ENCODE measurements at places on chromosomes 1 and 21. TPM values are rescaled to one million over a fixed set of nuclear protein-coding genes. Genes with fewer than 3 reads are reported as not detected.
A peak's percentile ranks its signal among the peaks of the same experiment; 100 is the strongest.

The SLFNL1 gene
- 0.52 TPM for total RNA-seq

The TRAF3IP3 gene
- 0.20 TPM for total RNA-seq

The YRDC gene
- total RNA-seq, result 24.1 TPM

The SLC35F3 gene
- 0.80 TPM for total RNA-seq

The CLIC6 gene
- 16.7 TPM for total RNA-seq

The S100A11 gene
- 258 TPM for total RNA-seq

DNA sequence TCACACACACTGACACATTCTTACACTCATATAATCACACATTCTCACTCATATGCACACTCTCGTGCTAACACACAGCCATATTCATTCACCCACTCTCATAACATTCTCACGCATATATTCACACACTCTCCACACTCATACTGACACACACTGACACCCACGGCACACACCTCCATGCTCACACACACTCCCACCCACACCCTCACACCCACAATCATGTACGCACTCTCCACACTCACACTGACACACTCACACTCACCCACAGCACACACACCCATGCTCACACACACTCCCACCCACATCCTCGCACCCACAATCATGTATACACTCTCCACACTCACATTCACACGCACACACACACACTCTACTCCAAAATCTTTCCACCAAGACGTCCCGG lies 38.2 kb downstream of the SYF2 start:
- no peak for DNase-seq
- H3K4me1 ChIP-seq, result peaks cover 25% of the 10 kb centered on the region
- H3K27ac ChIP-seq, result no peak overlapping the region
- no peak overlapping the region for H3K4me3 ChIP-seq
- no peaks in the 10 kb centered on the region for H3K27me3 ChIP-seq

GRCh38 chr1:156464335-156464734 lies 36.2 kb downstream of the MEF2D start:
- no peaks in the 10 kb centered on the region for H3K36me3 ChIP-seq
- H3K27ac ChIP-seq, result no peak overlapping the region
- H3K4me1 ChIP-seq, result peaks cover 4% of the 10 kb centered on the region
- H3K4me3 ChIP-seq, result no peak overlapping the region
- no peaks in the 10 kb centered on the region for H3K27me3 ChIP-seq

- no peaks in the 10 kb centered on the region for H3K4me1 ChIP-seq
- DNase-seq, result peak; percentile 23
- no peak overlapping the region for H3K27ac ChIP-seq
- H3K4me3 ChIP-seq, result no peak overlapping the region
- no peaks in the 10 kb centered on the region for H3K27me3 ChIP-seq
Observed at GRCh38 chr1:244628789-244629188, 24.1 kb upstream of the DESI2 start.

- H3K4me1 ChIP-seq, result peaks cover 16% of the 10 kb centered on the region
- peak overlapping the region; percentile 53 for H3K4me3 ChIP-seq
- DNase-seq, result peak; percentile 60
- H3K27ac ChIP-seq, result peak overlapping the region; percentile 81
- no peaks in the 10 kb centered on the region for H3K36me3 ChIP-seq
- H3K27me3 ChIP-seq, result no peaks in the 10 kb centered on the region
Observed at GRCh38 chr1:28887419-28887834, 26.9 kb upstream of the EPB41 start.

DNA sequence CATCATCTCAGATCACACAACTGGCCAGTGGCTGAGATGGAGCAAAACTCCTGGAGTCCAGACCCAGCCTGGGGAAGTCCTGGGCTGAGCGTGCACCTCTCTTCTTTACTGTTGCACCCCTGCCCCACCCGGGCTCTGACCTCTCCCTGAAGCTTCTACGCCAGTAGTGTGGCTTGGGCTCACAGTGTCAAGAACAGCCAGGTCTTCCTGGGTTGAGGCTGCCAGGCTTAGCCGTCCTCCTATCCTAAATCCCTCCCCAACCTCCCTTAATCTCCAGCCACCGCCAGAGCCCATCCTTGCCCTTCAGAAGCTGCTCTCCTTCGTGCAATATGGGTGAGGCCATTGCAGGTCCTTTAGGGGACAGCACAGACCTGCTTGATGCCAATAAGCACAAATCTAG lies 399.2 kb upstream of the VAMP3 start:
- H3K27me3 ChIP-seq, result no peaks in the 10 kb centered on the region
- H3K27ac ChIP-seq, result no peak overlapping the region
- H3K4me1 ChIP-seq, result no peaks in the 10 kb centered on the region
- no peak for DNase-seq
- H3K36me3 ChIP-seq, result no peaks in the 10 kb centered on the region
- H3K4me3 ChIP-seq, result no peak overlapping the region

DNA sequence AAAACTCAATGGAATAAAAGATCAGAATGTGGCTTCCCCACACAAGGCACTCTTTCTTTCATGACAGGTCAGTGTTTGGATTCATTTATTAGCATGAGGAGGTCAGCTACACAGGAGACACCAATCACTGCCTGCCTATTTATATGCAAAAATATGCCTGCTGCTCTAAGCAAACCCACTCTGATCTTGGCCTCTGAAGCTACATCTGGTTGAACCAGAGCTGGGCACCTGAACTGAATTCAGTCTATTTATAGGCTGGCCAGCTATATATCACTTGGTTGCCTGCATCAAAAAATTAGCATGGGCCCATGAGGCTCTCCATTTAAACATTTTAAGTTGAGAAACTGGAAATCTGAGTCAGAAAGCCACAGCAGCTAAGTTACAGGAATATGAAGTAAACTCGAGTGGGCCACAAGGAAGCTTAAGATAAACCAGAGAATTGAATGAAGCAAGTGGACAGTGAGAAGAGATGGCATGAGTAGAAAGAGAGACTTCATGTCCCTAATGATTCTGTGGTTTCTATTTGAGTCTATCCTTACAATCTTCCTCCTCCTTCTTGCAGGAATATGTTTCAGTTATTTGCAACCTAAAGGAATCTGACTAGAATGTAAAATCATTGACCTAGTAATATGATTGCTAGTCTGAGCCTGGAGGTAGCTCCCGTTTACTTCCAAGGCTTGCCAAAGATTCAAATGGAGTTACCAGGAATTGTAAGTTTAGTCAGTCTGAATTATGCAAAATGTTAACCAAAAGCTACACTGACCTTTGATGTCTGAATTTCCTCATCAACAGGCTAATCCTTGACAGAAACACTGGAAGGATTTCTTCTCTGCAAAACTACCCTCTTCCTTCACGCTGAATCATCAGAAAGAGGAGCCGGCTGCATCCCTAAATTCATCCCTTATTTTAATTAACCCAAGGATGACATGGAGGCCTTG lies 17.7 kb downstream of the DDAH1 start:
- H3K36me3 ChIP-seq, result no peaks in the 10 kb centered on the region
- no peak for DNase-seq
- no peaks in the 10 kb centered on the region for H3K27me3 ChIP-seq
- no peak overlapping the region for H3K4me3 ChIP-seq
- no peak overlapping the region for H3K27ac ChIP-seq

GRCh38 chr1:231808990-231809389 lies 182.4 kb downstream of the DISC1 start:
- H3K27me3 ChIP-seq, result no peaks in the 10 kb centered on the region
- no peaks in the 10 kb centered on the region for H3K4me1 ChIP-seq
- no peak for DNase-seq
- no peak overlapping the region for H3K27ac ChIP-seq

Data from hepatocyte (in vitro differentiated cells).